ENCODE measurements at places on chromosomes 2 and 18.

- no peak for DNase-seq
Measured at GRCh38 chr2:136323935-136324334, 206.0 kb upstream of the CXCR4 start.

GRCh38 chr18:36593001-36593400, 235.8 kb downstream of the TPGS2 start:
- DNase-seq = no peak

DNA sequence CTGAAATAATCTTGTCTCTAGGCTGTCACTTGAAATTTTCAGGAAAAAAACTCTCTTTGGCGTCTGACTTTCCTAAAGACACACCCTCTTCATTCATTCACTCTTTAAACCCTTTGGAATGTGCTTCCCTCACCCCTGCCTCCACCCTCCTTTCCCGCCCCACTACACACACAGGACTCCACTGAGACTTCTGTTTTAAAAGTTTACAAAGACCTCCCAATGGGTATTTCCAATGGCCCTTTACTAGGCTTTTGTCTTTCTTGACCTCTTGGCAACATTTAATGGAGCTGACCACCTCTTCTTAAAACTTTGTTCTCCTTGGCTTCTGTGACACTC, 96.1 kb downstream of the RBMS1 start:
- DNase-seq = no peak

DNA sequence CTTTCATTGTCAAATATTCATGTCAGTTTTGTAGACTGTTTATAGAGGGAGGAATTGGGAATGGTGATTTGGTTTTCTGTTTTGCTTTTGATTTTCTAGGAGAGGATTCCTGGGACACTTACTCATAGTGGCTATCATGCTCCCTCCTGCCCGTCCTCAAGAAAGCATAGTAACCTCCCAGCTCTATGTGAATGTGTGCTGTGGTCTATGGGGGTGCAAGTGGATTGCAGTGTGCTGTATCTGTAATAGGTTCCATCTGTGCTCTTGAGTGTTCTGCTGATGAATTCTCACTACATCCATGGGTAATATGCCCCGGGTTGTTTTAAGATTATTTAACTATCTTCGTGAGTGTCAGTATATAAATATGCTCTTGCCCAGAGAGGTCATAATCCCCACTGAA, 811.3 kb downstream of the CNTNAP5 start:
- DNase-seq = no peak

DNA sequence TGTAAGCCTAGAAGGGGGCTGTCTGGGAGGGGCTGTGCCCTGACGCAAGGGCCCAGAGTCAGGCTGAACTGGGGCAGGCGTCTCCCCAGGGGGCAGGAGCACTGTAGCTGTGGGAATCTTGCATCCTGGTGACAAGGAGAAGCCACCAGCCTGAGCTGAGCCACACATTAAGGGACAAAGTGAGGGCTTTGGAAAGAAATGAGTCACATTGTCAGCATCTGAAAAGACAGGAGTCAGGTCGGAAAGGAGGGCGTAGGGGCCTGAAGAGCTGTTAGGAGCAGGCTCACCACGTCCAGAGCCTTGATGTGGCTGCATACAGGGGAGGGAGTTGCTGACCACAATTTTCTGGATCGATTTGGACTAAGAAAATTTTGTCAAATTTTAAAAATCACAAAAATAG, 298.6 kb downstream of the CYP26B1 start:
- no peak for DNase-seq

GRCh38 chr2:74551942-74552913, 1.5 kb downstream of the LOXL3 start:
- DNase-seq = no peak

GRCh38 chr2:10079870-10080535, at the start of gene CYS1:
CYS1 (minus strand) TSS chr2:10080411; CDS start chr2:10080223, 188 bp downstream.
- no peak for DNase-seq

GRCh38 chr2:206422493-206422892, 20.8 kb upstream of the ADAM23 start:
- no peak for DNase-seq

GRCh38 chr2:175064797-175065196, 59.6 kb upstream of the CHN1 start:
- DNase-seq = no peak

DNA sequence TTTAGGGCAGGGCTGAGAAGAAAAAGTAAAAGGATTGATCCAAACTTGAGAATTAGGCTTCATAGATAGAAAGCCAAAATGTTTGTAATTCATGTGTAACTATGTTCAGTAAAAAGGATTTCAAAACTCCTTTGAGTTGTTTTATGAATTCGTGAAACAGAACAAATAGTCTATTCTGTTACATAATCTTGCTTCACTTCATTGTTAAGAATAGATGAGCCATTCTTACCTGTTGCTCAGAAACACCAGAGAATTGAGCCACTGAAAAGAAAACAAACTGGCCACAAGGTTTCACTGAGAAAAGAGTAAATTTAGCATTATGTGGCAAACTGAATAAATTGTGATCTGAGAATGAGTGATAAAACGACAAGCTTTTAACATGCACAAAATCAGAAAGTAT, 4.5 kb upstream of the ITPRID2 start:
- no peak for DNase-seq

- DNase-seq = peak; percentile 66
Measured at GRCh38 chr2:28958689-28959088, 22.4 kb upstream of the TOGARAM2 start.

- DNase-seq = no peak
Measured at GRCh38 chr18:3402982-3403451, 47.0 kb upstream of the TGIF1 start.

- no peak for DNase-seq
Measured at GRCh38 chr2:833180-833579, 117.5 kb upstream of the SNTG2 start.

- DNase-seq = no peak
Measured at GRCh38 chr2:100198461-100199230, 56.3 kb upstream of the AFF3 start.

GRCh38 chr2:106106622-106107508, 87.2 kb downstream of the UXS1 start:
- DNase-seq = no peak

DNA sequence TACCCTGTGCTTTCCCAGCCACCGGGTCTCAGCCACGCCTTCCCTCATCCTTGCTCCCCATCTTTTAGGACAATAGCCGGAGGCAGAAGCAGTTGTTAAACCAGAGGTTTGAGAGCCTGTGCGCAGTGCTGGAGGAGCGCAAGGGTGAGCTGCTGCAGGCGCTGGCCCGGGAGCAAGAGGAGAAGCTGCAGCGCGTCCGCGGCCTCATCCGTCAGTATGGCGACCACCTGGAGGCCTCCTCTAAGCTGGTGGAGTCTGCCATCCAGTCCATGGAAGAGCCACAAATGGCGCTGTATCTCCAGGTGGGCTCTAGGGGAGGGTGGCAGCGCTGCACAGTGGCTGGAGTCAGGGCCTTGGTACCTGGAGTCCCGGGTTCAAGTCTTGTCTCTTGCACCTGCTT, 2.7 kb downstream of the UCN start:
- DNase-seq = no peak

- DNase-seq = no peak
Measured at GRCh38 chr2:204842661-204843485, 297.6 kb downstream of the PARD3B start.

DNA sequence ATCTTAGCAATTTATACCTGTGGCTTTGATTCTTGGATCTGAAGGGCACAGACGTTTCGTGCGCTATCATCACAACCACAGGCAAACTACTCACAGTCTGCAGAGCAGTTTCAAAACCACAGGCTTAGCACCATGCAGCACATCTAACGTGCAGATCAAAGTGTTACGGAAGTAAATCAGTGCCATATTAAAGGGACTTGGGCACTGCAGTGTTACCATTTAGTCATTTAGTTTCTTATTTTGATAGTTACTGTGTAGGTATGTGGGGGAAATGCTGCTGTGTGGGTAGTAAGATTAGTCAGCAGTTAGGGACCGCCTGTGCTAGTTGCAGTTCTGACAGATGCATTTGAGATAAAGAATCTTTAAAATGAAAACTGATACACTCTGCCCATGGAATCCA, 384.0 kb downstream of the NBAS start:
- no peak for DNase-seq

DNA sequence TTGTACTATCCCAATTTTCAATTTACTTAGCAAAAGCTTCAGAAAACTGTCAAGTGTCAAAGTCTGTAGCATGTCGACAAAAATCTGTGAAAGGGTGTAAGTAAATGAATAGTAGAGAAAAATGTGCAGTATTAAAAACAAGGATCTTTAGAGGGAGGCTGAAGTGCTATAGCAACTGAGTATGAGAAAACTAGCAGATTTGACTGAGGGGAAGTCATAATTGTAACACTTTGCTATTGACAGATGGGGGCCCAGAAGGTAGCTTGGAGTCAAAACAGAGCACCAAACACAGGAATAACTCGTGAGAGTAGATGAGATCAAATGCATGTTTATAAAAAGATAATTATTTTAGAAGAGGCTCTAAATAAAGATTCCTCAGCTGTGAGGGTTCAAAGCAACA, 657.7 kb downstream of the TMEM182 start:
- no peak for DNase-seq

DNA sequence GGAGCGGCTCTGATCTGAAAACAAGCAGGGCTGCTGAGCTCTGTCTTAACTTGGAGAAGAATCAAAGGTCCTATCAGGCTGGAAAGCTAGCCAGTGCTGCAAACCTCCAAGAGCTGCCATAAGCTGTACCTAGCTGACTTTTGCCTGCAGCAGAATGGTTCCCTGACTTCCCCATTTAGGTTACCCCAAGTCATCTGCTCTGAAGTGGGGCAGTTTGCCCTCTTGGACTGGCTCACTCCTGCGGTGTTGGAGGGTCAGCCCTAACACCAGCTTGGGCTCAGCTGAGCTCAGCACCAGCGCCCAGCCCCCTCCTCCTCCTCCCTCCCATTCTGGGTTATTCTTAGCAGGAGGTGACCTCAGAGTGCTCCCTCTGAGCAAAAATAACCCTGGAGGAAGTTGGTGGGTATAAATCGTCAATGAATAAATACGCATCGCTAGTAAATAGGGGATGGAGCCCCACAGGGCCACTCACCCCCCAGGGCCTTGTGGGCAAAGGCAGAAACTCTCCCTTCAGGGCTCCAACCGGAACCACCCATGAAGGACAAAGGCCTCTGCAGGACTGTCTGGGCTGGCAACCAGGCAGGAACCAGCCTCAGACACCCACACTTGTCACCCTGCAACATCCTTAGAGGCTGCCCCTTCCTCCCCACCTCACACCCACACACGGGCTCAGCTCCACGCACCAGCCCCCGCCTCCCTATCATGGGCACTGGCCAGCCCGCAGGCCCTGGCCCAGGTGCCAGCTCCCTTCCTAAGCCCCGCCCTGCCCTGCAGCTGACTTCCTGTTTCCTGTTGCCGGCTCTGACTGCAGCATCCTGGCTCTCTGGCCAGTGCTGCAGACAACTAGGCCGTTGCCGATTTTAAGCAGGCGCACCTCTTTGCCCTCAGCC, 46.9 kb downstream of the DNMT3A start:
- no peak for DNase-seq

- peak; percentile 68 for DNase-seq
Measured at GRCh38 chr2:86453836-86454235, 12.7 kb downstream of the KDM3A start.

DNA sequence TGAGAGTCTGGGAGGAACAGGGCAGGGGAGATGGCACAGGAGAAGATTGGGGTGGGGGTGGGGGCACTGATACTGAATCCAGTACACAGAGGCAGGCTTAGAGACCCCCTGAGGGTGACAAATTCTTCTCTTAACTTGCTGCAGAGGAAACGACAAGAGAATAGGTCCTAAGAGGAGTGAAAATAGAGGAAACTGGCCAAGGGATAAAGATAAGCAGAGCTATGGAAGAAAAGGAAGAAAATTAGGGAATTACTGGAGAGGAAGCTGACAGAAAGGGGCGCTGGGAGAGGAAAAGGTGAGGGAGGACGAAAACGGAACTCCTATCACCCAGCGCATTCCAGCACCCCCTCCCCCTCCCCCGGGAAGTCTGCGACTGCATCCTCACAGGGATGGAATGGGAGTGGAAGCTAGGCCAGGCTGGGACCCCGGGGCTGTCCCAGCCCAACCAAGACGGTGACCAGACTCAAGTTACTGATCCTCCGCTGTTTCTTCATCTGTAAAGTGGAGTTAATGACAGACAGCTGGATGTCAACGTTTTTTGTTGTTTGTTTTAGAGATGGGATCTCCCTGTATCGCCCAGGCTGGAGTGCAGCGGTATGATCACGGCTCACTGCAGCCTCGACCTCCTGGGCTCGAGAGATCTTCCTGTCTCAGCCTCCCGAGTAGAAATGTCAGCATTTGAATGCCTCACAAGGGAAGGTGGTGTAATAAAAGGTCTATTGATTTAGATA, 2.6 kb upstream of the EMX1 start:
- DNase-seq = peak; percentile 37

DNA sequence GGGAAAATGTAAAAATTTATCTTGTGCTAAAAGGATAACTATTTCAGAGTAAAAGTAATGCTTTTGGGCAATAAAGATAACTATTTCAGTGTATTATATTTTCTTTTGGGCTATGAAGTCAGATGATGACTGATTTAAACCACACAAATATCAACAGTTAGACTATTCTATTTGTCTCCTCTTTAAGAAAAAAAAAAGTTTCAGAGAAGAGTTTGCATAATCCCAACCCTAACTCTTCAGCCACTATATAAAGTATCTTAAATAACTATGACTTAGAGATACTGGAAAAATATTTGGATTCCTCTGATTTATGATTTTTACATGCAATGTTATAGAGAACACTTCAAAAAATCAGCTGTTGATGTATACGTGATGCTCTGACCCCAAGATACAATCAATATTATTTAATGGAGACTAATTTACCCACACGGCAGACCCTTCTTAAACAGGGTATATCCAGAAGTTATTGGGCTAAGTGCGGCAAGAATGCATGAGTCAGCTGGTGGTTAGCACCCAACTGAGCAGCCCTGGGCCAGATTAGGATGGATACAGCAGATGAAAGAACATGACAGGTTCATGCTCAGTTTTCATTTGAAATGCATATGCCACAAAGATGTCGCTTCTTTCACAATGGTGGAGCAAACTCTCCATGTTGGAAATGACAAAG, 279.0 kb downstream of the AFF3 start:
- no peak for DNase-seq

DNA sequence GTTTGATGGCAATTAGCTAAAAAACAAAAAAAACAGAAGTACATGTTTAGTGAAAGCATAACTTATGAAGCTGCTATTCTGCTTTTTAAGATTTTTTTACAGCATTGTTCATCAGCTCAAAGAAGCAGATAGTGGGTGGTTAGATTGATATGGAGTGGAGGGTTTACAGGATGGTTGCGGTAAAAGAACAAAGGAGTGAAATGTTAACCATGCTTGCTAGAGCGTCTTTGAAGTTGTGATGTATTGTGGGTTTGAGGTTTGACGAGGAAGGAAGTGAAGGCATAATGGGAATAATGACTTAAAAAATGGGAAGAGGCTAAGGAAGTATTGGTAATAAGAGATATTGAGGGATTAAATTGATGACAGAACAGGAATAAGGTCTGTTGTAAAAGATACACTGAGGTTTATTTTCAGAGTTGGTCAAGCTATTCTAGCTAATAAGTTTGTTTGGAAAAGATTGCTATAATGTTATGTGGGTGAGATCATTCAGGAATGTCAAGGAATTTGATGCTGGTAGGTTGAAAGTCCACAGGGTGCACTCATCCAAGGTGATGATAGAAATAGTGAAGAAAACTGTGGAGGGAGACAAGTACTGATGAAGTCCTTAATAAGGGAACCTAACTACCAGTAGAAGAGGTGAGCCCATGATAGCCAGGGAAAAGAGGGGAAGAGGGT, 14.6 kb downstream of the SPOPL start:
- DNase-seq = no peak
